ENCODE measurements at places on chromosomes 2 and 18.

- ATAC-seq: no peak
Measured at GRCh38 chr2:123895651-123896050, 129.4 kb upstream of the CNTNAP5 start.

- no peak for ATAC-seq
Measured at GRCh38 chr2:231546014-231546715, 15.9 kb upstream of the NMUR1 start.

DNA sequence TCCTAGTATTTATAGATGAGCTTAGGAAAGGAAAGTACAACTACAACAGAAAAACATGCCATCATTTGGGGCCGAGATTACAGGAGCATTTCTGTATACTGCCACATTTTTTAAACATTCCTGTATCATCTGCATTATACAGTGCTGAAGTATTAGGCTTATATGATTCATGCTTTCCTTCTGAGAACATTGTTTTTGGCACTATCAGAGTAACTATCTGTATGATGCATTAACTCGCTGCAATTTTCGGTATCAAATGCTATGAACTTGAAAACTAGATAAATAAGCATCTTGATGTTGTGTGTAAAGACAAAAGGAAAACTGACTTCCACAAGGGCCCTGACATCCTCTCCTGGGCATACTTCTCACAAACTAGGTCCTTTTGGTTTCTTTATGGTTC lies 102.0 kb downstream of the RIT2 start:
- ATAC-seq: no peak

GRCh38 chr18:5173646-5174045 lies 23.4 kb downstream of the AKAIN1 start:
- ATAC-seq: no peak

DNA sequence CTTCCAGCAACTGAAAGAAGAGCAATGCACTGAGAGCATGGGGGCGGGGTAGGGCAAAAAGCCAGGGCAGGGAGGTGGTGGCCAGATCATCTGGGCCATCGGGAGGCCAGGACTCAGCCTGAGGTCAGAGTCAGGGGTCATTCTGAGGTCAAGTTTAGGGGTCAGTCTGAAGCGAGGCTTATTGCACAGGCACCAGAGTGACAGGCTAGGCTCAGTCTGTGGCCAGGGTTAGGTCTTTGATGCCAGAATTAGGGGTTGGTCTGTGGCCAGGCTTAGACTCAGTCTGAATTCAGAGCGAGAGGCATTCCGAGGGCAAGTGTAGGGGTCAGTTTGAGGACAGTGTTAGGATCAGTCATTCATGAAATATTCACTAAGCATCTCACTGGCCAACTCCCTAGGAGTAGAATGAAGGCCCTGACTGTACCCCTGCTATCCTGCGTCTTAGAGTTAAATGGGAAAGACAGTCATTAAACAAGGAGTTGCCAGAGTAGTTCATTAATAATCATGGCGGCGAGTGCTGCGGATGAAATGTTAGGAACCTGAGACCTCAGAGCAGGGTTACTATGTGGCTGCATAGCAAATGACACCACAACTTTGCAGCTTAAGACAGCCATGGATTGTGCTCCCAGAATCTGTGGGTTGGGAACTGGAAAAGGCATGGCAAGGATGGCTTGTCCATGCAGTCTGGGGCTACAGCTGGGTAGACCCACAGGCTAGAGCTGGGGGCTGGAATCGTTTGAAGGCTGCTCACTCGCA lies 198.7 kb downstream of the CYP26B1 start:
- ATAC-seq: no peak

DNA sequence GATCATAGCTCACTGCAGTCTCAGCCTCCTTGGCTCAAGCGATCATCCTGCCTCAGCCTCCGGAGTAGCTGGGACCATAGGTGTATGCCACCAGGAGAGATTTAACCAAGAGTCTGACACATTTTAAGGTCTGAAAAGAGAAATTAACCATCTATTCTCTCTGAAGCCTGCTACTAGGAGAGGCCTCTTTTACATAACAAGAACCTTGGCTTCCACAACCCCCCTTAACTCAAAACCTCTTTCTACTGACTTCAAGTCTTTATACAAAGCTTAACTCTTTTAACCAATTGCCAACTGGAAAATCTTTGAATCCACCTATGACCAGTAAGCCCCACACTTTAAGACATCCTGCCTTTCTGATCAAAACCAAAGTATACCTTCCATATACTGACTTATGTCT lies 279.9 kb upstream of the CELF4 start:
- no peak for ATAC-seq

DNA sequence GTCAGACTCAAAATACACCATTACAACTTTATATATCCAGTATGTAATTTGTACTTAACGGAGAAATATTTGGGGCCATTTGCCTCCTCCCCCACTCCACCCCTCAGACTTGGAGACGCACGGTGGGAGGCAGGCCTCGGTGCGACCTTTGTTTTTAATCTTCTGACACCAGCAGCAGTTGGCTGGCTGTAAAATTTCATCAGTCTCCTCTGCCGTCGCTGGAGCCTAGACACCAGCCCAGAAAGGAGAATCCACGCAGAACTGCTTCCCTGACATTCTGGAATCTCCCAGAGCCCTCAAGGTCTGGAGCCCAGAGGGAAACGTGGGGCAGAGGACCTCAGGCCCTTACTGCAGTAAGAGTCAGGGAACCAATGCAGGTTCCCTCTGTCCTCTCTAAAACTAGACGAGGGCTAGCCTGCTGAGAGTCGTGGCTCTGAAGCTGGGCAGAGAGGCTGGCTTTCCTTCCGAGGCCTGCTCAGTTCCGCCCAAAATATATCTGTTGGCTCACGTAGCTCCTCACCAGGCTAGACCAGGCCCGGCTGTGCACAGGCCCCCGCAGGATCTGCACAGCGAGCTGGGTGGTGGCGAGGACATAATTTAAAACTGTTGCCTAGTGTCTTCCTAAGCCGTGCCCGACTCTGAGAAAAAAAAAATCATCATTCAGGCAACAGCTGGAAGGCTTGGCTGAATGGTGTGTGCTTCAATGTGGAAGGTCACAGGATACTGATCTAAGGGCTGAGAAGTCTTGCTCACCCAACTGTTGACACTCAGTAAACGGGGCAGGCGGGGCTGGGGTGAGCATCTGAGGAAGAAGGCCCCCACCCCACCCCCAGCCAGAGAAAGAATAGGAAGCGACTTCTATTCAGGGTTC lies 40.4 kb downstream of the EN1 start:
- ATAC-seq: no peak

DNA sequence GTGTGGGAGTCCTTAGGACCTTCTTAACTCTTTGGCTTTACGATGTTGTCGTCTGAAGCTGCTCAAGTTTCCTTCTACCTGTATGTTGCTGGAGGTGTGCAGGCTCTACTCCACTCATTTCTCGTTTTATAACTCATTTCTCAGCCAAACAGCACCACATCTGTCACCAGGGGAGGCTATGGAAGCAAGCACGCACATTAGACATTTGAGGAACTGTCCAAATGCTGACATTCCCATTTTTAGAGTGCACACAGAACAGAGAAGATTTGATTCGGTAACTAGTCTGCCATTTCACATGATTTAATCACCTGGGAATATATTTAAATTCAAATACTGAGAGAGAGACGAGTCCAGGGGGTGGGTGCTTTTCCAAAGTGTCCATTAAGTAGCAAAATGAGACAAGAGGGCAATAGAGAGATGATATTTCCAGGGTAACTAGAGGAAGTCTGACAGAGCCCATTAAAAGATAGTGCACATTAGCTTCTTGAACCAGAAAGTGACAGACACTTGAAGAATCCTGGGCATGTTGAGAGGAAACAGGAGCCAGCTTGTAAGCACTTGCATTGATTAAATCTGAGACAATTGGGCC lies 793.3 kb downstream of the TDRD15 start:
- no peak for ATAC-seq

- ATAC-seq: peak; percentile 59
Measured at GRCh38 chr2:239498981-239499634, 98.3 kb upstream of the HDAC4 start.

DNA sequence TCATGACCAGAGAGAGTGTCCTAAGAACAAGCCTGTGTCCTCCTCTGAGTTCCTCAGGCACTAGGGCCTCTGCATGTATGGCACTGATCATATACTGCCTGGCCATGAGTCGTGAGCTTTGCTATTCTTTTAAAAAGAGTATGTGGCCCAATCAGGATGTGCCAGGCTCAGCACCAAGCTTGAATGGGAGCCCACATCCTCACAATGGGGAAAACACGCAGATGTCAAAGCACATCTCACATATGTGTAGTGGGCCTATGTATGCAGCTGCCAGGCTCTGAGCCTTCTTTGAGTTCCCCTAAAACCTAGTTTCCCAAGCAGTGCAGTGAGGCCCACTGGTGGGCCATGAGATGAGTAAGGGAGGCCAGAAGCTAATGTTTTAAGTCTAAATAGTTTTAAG lies 69.9 kb upstream of the SLC1A4 start:
- no peak for ATAC-seq

DNA sequence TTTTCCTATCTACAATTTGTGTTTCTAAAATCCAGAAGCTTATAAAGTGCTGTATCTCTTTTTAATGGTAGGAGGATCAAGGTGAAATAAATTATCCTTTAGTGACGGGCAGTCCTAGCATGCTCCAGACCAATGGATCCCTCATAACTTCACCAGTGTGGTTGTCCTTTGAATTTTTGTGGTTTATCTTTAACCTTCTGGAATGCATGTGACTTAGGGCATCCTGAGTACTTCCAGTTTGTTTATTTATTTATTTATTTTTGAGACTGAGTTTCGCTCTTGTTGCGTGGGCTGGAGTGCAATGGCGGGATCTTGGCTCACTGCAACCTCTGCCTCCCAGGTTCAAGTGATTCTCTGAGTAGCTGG lies 40.4 kb downstream of the NUP35 start:
- no peak for ATAC-seq

DNA sequence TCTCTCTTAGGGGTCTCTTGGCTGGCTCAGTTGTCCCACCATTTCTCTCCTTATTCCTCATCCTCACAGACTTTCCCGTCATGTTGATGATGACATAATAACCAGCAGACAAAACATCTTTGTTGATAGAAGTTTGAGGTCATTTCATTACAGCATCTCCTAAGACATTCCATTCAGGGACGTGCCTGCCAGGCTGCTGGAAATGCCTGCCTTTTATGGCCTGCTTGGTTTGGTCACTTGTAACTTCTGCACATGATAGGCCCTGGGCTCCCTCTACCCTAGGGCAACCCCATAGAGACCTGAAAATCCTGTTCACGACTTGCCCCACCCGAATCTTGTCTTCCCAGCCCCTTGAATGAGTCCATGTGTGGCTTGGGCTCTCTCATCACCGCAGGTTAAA lies 81.7 kb downstream of the SDC1 start:
- ATAC-seq: no peak

DNA sequence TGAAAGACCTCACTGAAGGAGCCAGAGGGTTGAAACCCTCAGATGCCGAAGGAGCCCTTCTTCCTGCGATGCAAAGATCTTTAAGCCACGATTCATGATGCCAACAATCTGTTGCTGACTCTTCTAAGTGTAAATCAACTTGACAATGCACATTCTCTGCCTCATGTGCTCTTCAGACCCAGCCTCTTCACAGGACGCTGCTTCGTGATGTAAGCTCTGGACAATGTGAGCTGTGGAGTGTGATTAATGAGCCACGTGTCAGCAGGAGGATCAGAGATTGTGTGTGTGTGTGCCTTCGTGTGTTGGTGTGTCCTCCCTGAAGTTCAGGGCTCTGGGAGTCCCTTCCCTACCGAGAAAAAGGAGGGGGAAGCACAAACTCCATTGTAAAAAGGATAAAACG lies 26.5 kb upstream of the TWIST2 start:
- no peak for ATAC-seq

DNA sequence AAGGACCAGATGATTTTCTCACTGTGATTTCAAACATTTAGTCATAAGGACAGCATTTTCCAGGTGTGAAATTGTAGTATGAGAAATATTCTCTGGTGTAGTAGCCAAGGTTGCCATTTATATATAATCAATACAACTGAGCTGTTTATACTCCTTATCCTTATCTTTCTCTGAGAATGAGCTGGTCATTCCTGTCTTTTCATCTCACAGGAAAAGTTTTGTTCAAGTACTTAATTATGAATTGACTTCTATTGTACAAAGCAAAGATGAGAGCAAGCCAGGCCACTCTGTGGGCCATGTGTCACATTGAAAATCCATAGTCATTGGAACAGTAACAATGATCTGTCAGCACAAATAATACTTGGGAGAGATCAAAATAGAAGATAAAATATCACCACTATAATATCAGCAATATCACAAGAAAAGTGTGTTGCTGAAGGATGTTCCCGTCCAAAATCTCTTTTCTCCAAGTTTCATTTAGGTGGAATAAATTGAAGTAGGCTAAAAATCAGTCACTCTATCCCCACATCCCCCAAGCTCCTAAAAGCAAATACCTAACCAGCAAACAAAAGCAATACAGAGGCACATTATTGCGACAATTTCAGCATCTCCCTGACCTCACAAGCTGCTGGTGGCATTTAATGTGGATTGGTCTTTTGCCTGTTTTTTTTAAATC lies 2.1 kb downstream of the RIT2 start:
- ATAC-seq: no peak

- peak; percentile 72 for ATAC-seq
Measured at GRCh38 chr2:20676353-20677215, 9.6 kb downstream of the GDF7 start.

DNA sequence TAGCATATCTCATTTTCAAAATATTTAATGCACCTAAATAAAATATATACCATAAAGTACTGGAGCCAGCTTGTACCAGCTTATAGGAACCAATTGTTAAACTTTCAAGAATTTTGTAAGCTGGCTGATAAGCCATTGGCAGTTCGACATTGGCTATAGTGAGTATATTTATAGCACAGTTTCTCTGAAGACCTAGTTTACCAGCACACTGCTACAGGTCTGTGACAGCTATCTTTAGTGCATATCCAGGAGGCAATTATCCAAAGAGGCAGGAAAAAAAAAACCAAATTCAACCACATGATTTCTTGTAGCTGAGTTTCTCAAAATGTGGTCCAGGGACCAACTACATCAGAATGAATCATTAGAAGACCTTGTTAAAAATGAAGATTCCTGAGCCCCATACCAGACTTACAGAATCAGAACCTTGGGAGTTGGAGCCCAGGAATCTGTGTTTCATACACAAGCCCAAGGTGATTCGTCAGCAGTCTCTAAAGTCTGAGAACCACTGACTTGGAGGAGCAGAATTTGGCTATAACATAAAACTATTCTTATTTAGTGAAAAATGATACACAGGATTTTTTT lies 279.0 kb upstream of the NRP2 start:
- ATAC-seq: no peak

- ATAC-seq: no peak
Measured at GRCh38 chr2:222280795-222281194, 18.0 kb downstream of the PAX3 start.

- ATAC-seq: no peak
Measured at GRCh38 chr2:232537499-232537898, 2.0 kb upstream of the CHRNG start.

- ATAC-seq: no peak
Measured at GRCh38 chr18:29457316-29457889, 1280.5 kb upstream of the CDH2 start.

GRCh38 chr2:16890081-16890480 lies 224.4 kb upstream of the CYRIA start:
- ATAC-seq: no peak
